HS-27A (cell line): ENCODE measurements at places on chromosomes 1 and 21.

- no peak for DNase-seq
Observed at GRCh38 chr1:203336097-203336496, 14.8 kb downstream of the FMOD start.

GRCh38 chr1:30976143-30976542 lies 67.6 kb upstream of the SDC3 start:
- no peak for DNase-seq

- DNase-seq: no peak
Observed at GRCh38 chr1:115706587-115707425, 61.7 kb downstream of the CASQ2 start.

GRCh38 chr1:47618830-47619229 lies 181.0 kb downstream of the FOXD2 start:
- DNase-seq: no peak

DNA sequence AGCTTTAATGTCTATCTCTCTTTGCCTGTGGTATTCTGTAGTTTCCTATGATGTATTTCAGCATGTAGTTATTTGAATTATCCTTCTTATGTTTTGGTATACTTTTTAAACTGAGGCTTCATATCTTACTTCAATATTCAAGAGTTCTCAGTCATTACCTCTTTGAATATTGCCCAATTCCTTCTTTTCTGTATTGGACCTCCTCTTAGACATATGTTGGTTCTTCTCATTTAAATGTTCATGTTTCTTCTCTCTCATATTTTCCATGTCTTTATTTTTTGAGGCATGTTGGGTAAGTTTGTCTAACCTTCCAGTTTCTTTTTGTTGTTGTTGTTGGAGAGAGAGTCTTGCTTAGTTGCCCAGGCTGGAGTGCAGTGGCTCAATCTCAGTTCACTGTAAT lies 140.6 kb downstream of the MRPS6 start:
- no peak for DNase-seq

GRCh38 chr1:47679301-47679791 lies 241.5 kb downstream of the FOXD2 start:
- DNase-seq: no peak

- no peak for DNase-seq
Observed at GRCh38 chr1:182337736-182338571, 53.6 kb downstream of the GLUL start.

- no peak for DNase-seq
Observed at GRCh38 chr1:231924180-231924579, 297.6 kb downstream of the DISC1 start.

DNA sequence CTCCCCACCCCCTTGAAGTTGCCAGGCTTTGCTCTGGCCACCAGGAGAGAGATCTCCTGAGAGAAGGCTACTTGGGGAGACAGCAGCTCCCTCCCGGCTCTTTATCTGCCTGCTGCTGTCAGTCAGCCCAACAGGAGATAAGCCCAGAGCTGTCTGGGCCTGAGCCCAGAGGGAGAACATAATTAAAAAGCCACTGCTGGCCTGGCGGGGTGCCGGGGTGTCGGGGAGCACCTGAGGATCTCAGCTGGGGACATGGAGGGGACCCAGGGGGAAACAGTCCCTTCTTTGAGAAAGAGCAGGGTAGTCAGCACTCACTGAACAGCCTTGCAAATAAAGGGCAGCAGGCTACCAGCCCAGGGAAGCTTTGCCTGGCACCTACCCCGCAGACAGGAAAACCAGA lies 17.9 kb downstream of the VWA5B1 start:
- no peak for DNase-seq

GRCh38 chr1:35448344-35448801 lies 108.8 kb downstream of the KIAA0319L start:
- DNase-seq: no peak

DNA sequence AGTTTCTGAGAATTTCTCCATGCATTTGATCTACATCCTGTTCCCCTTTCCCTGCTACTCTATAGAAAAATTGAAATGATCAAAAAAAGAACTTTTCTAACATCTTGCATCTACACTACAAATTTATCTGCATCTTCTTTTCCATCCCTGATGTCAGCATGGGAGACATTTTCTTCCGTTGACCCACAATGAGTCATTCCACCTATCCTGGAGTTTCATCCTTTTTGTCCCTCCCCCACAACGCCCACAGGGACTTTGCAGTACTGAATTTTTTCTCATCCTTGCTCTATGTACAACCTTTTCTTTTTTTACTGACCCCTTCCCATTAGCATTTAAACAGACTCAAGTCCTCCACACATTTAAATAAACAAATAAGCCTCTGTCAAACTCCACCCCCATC lies 112.2 kb upstream of the MROH9 start:
- no peak for DNase-seq
